ENCODE measurements at places on chromosomes 1 and 21. TPM values are rescaled to one million over a fixed set of nuclear protein-coding genes. Genes with fewer than 3 reads are reported as not detected.

DNA sequence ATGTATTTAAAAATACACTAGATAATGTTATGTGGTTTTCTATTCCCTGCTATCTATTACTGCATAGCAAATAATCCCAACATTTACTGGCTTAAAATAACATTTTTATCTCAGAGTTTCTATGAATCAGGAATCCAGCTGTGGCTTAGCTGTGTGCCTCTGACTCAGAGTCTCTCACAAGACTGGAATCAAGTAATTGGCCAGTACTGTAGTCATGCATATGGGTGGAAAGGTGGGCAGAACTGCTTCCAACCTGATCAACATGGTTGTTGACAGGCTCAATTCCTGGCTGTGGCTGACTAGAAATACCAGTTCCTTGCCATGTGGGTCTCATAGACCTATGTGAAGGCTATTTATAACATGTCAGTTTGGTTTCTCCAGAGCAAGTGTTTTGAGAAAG is 131.8 kb downstream of the PDE4B start:
- DNase-seq = no peak

DNA sequence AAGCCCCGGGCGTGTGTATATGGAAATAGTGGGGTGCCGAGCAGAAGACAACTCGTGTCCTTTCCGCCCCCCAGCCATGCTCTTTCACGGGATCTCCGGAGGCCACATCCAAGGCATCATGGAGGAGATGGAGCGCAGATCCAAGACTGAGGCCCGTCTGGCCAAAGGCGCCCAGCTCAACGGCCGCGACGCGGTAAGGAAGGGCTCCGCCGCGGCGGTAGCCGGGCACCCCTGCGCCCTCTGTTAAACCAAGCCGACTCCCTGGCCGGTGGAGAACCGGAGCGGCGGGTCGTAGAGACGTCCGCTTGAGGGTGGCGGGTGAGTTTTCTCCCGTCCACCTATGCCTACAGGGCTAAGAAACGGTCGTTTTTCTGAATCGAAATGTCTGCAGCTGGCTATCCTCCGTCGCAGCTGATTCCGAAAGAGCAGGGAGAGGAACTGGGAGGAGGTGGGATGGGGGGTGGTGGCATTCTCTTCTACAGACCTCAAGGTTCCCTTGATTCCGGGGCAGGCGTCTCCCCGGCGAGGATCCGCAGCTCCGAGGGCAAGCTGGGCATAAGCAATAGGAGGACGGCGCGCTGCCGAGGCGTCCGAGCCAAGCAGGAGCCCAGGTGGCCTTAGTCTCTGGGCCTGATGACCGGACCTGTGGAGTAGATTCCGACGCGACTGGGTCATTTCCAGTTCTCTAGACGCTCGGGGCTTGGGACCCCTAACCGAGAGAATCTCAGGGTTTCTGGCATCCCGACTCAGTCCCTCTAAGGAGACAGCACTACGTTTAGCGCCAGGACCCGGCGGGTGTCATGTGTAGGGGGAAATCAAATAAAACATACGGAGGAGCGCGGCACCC is 856 bp downstream of the LHX9 start:
- no peak for DNase-seq

DNA sequence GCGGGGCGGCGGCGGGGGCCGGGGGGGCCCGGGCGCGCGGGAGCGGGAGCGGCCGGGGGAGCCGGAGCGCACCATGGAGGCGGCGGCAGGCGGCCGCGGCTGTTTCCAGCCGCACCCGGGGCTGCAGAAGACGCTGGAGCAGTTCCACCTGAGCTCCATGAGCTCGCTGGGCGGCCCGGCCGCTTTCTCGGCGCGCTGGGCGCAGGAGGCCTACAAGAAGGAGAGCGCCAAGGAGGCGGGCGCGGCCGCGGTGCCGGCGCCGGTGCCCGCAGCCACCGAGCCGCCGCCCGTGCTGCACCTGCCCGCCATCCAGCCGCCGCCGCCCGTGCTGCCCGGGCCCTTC is 546 bp downstream of the SKI start:
- DNase-seq = no peak

- DNase-seq = no peak
These were observed 14.8 kb upstream of the CASQ2 start for GRCh38 chr1:115783311-115783710.

- DNase-seq = no peak
These were observed 65.5 kb downstream of the PRRX1 start for GRCh38 chr1:170729225-170730002.

DNA sequence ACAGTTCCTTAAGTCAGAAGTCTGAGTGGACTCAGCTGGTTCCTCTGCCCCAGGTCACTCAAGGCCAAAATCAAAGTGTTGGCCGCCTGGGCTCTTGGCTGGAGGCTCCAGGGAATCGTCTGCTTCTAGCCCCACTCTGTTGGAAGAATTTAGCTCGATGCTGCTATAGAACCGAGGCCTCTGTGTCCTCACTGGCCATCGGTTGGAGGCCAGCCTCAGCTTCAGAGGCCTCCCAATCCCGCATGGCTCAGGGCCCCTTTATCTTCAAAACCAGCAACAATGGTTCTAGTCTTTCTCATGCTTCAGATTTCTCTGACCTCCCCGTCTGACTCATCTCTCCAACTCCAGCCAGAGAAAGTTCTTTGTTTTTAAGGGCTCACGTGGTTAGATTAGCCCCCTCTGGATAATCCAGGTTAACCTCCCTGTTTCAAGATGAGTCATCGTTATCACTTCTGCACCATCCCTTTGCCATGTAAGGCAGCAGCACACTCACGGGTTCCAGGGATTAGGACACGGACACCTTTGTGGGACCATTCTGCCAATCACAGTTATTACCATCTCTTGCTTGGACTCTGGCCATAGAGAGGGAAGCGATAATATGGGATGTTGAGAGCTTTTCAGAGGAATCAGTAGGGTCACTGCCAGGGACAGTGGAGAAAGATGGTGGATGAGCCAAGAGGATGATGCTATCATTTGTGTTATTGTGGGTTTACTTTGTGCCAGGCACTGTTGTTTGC is 13.6 kb downstream of the FHAD1 start:
- DNase-seq = no peak

Gene LINGO4
- not detected for total RNA-seq

Gene REG4
- total RNA-seq = not detected

All from NCI-H460 (cell line).